Esophagus (tissue), 2 donors: ENCODE measurements at places on chromosomes 12 and 14. TPM values are rescaled to one million over a fixed set of nuclear protein-coding genes. Genes with fewer than 3 reads are reported as not detected.

REM2 gene
- polyA plus RNA-seq: 0.31 TPM

TMEM121 gene
- polyA plus RNA-seq: 1.3 TPM

GDF3 gene
- 0.02 TPM for polyA plus RNA-seq

RNF212B gene
- not detected for polyA plus RNA-seq

STXBP6 gene
- polyA plus RNA-seq: 2.2 TPM

HSP90AA1 gene
- polyA plus RNA-seq: 132 TPM

CPNE6 gene
- polyA plus RNA-seq: not detected

ACTR6 gene
- 14.2 TPM for polyA plus RNA-seq

GPRC5D gene
- polyA plus RNA-seq: 0.31 TPM

SERPINA1 gene
- polyA plus RNA-seq: 1.5 TPM

GPX2 gene
- polyA plus RNA-seq: 128 TPM

CMKLR1 gene
- polyA plus RNA-seq: 0.45 TPM

HOXC6 gene
- 1.4 TPM for polyA plus RNA-seq

CLMN gene
- polyA plus RNA-seq: 2.3 TPM

PTPRQ gene
- 0.20 TPM for polyA plus RNA-seq

PPP2R3C gene
- 13.1 TPM for polyA plus RNA-seq

TC2N gene
- 14.9 TPM for polyA plus RNA-seq

SLIRP gene
- polyA plus RNA-seq: 310 TPM

PIP4K2C gene
- polyA plus RNA-seq: 9.4 TPM

LALBA gene
- polyA plus RNA-seq: not detected

WNT1 gene
- 0.05 TPM for polyA plus RNA-seq

VASH1 gene
- polyA plus RNA-seq: 2.4 TPM

MRPL42 gene
- polyA plus RNA-seq: 24.6 TPM

P2RX2 gene
- polyA plus RNA-seq: 2.2 TPM

SPIC gene
- polyA plus RNA-seq: 0.09 TPM

SLC25A47 gene
- polyA plus RNA-seq: 0.01 TPM

NGB gene
- polyA plus RNA-seq: 0.04 TPM

KLRC1 gene
- polyA plus RNA-seq: 0.65 TPM

SLC7A8 gene
- polyA plus RNA-seq: 27.5 TPM

GPR68 gene
- polyA plus RNA-seq: 0.71 TPM

GLIPR1L1 gene
- not detected for polyA plus RNA-seq

RFLNA gene
- 0.28 TPM for polyA plus RNA-seq

HAL gene
- polyA plus RNA-seq: 2.0 TPM

FITM1 gene
- polyA plus RNA-seq: 1.1 TPM

TDRD9 gene
- polyA plus RNA-seq: 0.28 TPM

KRT80 gene
- polyA plus RNA-seq: 40.9 TPM

PSME2 gene
- 233 TPM for polyA plus RNA-seq

CIDEB gene
- 24.3 TPM for polyA plus RNA-seq

C12orf42 gene
- not detected for polyA plus RNA-seq

TBX3 gene
- 3.1 TPM for polyA plus RNA-seq

RERG gene
- 2.3 TPM for polyA plus RNA-seq

PRB3 gene
- polyA plus RNA-seq: not detected

IPO8 gene
- 12.2 TPM for polyA plus RNA-seq

ANG gene
- 8.4 TPM for polyA plus RNA-seq
